Activated naive CD4-positive, alpha-beta T cell treated with anti-CD3 and anti-CD28 coated beads, Interleukin-2, amount 50 U/mL, for 72 hours (primary cell): ENCODE measurements at places on chromosomes 3 and 15.
A peak's percentile ranks its signal among the peaks of the same experiment; 100 is the strongest.

GRCh38 chr3:108497271-108497670 is 13.1 kb downstream of the MYH15 start:
- no peak for DNase-seq

DNA sequence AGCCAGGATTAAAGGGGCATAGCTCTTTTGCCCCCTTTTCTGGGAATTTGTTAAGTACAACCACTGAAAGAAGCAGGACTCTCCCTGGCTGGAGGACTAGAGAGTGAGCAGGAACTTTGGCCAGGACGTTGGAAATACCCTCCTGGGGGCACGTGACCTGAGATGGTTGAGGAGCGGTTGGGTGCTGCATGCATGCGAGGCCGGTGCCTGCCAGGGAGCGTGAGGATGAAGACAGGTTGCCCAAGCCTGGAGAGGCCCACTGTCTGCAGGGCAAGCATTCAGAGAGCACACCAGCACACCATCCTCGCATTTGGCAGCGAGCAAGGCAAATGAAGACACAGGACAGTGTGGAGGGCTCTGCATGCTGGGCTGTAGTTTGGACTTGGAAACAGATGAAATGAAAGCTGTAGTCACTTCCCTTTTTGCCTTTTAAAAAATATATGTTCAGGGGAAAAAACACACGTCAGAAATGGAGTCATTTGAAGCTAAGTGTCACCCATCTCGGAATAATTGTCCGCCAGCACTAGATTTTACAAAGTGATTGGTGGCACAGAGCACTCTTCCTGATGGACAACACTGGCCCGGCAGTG is 217.6 kb downstream of the SLCO3A1 start:
- no peak for DNase-seq

DNA sequence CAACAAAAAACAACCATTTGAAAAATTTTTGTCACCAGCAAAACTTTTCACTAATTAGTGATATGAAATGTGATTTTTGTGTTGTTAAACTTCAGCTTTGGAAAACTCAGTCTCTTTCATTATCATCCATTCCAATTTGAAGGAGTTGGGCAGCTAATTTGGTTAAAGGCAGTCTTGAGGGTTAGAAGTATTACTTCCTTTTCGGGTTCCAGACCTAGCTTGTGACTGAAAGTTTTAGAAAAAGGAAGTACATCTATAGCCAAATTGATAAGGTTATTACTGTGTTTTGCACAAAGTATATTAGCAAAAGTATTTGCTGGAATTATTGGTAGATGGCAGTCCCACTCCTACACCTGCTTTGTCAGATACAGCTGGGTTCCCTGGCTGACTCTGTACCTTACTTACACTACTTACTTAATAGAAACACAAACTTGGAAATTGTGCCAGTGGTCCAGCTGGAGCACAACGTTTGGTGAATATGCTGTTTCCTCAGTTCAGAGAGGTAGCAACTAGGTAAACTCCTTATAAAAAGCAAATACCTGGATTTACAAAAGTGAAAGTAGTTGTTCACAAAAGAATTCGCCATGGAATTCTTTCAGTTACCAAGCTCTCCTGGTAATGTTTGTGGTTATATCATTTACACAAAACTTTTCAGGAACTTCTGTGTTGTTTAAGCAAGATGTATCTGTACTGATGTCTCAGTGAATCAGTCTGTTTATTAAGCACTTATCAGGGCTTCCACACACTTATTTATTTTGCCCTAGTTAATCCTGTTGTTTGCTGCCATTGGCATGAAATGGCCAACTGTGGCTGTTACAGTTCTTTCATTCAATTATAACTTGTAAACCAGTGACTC is 31.6 kb downstream of the TIPARP start:
- DNase-seq, result no peak

GRCh38 chr15:76208786-76209424 is 102.4 kb downstream of the ETFA start:
- DNase-seq, result no peak

GRCh38 chr3:9404680-9405079 is 7.3 kb downstream of the SETD5 start:
- no peak for DNase-seq

GRCh38 chr3:182315313-182315712 is 478.0 kb upstream of the ATP11B start:
- no peak for DNase-seq

GRCh38 chr15:57861034-57861638 is 154.6 kb downstream of the POLR2M start:
- DNase-seq, result peak; percentile 39

DNA sequence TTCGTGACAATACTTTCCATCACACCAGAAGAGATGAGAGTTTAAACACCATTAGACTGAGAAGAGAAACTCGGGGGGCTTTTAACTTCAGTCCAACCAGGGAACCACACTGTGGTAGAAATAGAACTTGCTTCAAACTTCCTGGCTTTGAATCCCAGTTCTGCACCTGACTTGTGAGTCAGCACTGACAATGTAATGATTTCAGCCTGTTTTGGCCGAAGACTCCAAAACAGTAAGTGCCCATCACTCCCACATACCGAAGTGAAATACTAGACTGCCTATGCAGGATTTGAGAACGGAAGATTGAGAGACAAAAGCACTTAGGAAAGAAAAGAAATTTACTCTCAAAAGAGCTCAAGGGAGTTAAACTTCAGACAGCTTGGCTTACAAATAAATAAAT is 27.0 kb downstream of the C2CD4B start:
- no peak for DNase-seq

DNA sequence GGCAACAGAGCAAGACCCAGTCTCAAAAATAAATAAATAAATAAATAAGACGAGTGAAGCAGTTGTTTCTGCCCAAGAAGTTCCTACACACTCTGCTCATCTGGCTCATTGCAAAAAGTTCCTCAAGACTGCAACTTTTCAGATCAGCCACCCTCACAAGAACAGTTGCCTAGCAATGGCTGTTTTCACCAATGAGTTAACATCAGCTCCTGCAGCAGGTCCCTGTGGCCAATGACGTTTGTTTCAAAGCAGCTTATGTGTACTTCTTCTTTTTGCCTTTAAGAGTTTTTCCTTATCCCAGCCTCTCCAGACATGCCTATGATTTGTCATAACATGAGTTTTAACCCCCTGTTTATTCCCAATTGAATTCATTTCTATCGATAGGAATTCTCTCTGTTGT is 118.4 kb upstream of the SPRED1 start:
- DNase-seq, result no peak

GRCh38 chr3:128588147-128588546 is 62.5 kb downstream of the RPN1 start:
- DNase-seq, result no peak

DNA sequence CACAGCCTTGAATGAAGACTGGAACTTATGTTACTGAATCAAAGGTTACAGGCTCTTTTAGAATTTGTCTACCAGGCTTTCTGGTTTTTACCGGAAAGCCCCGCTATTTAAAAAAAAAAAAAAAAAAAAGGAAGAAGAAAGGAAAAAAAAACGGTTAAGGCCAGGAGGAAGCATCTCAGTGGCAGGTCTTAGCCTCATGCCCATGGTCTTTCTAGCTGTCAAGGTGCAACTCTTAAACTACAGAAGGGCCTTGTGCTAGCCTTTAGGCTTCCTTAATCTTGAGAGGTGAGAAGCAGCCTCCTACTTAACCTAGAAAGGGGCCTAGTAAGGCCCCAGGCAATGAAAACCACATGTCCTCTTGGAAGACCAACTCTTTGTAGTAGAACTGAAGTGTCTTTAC is 77.5 kb downstream of the TBC1D5 start:
- DNase-seq, result no peak

GRCh38 chr3:15805756-15806266 is 8.0 kb upstream of the ANKRD28 start:
- no peak for DNase-seq

GRCh38 chr3:172061724-172062184 is 22.4 kb downstream of the FNDC3B start:
- no peak for DNase-seq

- DNase-seq, result no peak
Measured at GRCh38 chr3:12656193-12656592, 7.7 kb downstream of the RAF1 start.

DNA sequence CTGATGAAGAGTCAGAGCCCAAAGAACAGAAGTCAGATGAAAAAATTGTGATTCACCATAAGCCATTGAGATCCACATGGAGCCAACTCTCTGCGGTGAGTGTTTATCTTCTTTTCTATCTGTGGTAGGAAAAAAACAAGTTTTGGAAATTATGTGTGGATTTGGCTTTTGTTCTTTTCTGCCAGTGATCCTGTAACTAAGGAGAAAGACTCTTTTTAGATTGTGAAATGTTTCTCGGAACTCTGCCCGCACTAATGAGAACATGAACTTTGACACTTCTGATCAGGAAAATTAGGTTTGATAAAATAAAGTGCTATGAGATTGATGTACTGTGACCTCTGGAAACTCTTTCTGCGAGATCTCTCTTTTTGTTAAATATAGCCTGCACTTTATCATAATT is 8.4 kb downstream of the ARHGEF26 start:
- DNase-seq, result no peak

DNA sequence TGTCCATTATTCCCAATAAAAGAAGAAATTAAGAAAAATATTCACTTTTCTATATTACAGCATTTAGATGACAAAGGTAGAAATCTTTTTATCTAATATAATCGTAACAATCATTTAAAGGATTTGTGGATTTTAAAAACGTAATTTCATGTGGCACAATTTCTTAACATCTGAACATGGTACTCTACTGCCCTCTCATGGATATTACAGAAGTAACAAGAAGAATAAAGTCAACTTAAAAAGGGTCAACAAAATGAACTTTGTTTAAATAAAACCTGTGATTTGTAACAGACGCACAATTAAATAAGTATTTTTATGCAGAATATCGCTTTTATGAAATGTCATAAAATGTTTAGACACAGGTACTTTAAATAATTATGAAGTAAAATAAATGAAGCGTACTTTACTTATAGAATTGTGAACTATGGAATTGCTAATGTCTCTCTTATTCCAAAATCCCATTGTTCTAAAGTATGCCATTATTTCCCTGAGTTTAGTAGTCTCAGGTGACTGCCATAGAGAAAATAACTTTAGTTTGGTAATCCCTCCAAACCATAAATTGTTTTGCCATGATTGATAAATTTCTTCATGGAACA is 366.8 kb upstream of the ZNF385D start:
- no peak for DNase-seq
